ENCODE measurements at places on chromosomes 12 and 14.

- DNase-seq: no peak
These were observed 250.2 kb downstream of the KSR2 start for GRCh38 chr12:117718559-117718958.

- DNase-seq: no peak
These were observed 17.8 kb downstream of the AACS start for GRCh38 chr12:125083072-125083471.

DNA sequence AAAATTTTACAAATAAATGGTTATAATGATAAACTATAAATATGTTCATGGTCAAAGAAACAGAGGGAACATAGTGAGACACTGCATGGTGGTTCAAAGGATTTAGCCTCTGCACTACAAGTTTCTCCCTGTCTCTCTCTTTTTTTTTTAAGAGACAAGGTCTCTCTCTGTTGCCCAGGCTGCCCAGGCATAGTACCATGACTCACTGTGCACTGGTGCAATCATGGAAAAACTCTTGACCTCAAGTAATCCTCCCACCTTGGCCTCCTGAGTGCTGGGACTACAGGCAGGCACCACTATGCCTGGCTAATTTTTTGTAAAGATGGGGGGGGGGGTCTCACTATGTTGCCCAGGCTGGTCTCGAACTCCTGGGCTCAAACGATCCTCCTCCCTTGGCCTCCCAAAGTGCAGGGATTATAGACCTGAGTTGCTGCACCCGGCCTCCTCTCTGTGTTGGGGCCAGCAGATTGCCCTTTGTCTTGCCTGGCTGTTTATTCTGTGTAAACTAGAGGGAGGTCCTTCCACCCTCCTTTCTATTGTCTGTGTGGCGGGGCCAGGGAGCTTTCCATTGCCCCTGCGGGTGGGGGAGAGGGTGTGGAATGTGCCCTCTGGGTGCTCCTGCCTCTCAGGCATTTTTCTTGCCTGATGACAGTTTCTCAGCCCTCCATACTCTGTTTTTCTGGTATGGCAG lies 22.1 kb downstream of the MTHFD1 start:
- peak; percentile 40 for DNase-seq

DNA sequence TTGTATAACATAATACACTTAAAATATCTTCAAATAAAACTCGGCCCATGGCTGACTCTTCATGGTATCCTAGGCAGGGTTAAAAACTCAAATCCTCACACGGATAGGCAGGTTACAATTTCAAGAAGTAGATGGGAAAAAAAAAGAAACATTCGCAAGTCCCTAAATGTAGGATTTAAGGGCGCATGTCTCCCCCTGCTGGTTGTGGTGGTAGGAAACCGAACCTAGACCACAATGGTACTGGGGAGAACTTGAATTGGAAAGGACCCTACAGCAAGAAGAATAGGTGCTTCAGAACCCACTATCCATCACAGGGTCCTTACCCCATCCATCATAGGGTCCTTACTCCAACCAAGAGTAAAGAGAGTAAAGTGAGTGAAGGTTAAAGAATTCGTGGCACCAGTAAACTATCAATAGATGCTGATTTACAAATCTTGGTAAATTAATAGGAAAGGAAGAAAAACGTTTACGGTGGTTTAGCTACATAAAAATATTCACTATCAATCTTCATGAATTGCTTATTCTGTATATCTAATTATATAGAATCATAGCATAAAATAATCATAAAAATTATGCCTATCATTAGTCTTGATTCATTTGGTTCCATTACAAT lies 3.3 kb upstream of the CIPC start:
- DNase-seq: peak; percentile 47

DNA sequence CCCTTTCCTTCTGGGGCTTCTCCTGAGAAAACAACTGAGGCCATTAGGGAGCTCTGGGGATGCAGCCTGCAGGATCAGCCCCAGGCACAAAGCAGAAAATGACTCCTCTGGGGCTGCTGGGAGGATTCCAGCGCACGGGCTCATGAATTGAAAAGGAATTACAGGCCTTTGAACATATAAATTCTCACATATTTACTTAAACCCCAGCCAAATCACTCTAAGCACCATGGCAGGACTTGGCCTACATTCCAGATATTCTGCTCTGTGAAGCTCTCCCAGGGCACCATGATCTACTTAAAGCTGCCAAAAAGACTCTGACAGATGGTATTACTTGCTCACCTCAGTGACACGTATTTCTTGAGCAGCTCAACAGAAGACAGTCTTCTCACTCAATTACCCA lies 87.2 kb downstream of the ZFC3H1 start:
- no peak for DNase-seq

GRCh38 chr14:105554523-105554922 lies 28.1 kb downstream of the TMEM121 start:
- DNase-seq: no peak

GRCh38 chr12:130813436-130813835 lies 25.6 kb downstream of the STX2 start:
- no peak for DNase-seq

- no peak for DNase-seq
These were observed 38.9 kb downstream of the C14orf132 start for GRCh38 chr14:96077983-96078624.

GRCh38 chr12:1875608-1876007 lies 42.8 kb downstream of the CACNA2D4 start:
- no peak for DNase-seq

DNA sequence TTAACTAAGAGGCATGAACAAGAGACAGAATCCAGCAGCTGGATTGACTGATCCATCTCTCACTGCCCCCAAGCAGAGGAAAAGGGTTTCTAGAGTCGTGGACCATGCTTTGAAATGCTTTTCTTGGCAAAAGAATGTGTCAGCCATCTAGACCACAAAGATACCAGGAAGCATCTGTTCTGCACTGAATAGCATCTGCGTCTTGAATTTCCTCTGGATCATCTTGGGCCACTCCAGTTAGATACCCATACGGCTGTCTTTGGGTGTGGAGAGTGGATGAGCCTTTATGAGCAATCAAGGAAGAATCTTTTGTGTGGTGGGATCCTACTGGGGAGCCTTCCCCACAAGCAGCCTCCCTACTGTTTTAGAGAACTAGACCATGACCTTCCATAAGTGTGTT lies 16.0 kb upstream of the RFX4 start:
- DNase-seq: no peak

DNA sequence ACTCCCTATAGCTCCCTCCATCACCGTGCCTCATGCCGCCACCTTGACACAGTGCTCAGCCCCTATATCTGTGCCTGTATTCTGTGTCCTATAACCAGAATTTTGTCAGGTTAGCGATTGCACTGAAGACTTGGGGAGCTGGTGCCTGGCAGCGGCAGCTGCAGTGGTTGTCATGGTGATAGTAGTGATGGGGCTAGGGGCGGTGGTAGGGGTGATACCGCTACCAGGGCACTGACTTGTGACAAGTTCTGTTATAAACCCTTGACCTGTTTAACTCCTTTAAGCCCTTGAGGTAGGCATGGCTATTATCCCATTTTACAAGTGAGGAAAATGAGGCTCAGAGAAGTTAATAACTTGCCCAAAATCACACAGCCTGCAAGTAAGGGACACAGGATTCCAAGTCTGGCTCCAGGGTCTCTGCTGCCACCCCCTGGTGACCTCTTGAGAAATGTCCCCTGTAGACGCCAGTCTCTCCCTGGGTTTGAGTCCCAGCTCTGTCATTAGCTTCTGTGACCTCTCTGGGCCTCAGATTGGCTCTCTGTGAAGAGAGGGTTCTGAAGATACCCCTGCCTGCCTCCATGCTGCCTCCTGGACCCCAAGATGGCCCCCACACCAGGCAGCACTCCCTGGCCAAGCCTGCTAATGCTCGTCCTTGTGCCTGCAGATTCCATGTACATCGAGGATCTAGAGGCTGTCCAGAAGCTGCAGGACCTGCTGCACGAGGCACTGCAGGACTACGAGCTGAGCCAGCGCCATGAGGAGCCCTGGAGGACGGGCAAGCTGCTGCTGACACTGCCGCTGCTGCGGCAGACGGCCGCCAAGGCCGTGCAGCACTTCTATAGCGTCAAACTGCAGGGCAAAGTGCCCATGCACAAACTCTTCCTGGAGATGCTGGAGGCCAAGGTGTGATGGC lies 121.9 kb downstream of the ESRRB start:
- no peak for DNase-seq

GRCh38 chr12:95922231-95922630 lies 20.2 kb downstream of the CCDC38 start:
- peak; percentile 2 for DNase-seq

DNA sequence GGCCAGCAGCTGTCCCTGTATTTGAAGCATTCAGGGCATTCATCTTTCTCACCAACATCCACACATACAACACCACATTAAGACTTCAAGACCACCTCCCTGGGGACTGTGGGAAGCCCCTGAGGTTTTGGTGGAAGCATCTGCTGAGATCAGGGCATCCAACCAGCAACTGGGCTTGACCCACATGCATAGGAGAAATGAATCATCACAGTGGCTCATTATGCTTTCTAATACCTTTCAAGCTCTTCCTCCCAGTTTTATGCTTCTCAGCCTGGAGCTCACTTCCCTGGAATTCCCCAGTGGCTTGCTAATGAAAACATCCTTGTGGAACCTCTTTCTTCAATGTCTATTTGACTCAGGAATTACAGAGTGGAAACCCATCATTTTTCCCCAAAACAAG lies 21.4 kb upstream of the CMKLR1 start:
- DNase-seq: peak; percentile 43

DNA sequence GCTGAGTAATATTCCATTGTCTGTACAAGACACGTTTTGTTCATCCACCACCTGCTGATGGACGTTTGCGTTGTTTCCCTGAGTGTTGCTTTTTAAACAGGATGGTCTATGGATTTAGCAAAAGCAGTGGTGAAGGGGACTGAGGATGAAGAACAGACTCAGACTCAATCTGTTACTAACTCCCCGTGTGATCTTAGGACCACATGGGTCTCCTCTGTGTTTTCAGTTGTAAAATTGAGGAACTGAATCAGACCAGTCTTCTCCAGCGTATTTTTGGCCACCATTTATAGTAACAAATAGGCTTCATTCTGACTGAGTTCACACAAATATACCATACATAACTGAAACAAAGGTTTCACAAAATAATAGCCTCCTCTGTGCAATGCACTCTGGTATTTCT lies 85.6 kb downstream of the FOXN3 start:
- no peak for DNase-seq

- no peak for DNase-seq
These were observed 12.8 kb downstream of the CHST11 start for GRCh38 chr12:104469523-104469922.

- peak; percentile 35 for DNase-seq
These were observed 7.5 kb downstream of the KLRG1 start for GRCh38 chr12:8996682-8997405.

DNA sequence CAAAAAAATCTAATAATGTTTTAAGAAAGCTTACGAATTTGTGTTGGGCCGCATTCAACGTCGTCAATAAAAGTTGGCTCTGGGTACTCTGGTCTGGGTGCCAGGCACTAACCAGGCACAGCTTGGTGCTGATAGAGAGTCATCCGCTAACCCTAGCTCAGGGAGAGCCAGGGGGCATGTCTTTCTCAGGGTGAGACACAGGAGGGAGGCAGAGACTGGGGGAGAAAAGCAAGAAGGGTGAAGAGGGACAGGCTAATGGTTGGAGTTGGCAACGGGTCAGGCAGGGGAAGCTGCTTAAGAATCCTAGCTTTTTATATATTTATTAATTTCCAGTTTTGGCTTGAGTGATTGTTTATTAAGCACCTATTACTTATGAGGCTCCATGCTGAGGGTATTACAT lies 105.0 kb downstream of the CMKLR1 start:
- DNase-seq: no peak

DNA sequence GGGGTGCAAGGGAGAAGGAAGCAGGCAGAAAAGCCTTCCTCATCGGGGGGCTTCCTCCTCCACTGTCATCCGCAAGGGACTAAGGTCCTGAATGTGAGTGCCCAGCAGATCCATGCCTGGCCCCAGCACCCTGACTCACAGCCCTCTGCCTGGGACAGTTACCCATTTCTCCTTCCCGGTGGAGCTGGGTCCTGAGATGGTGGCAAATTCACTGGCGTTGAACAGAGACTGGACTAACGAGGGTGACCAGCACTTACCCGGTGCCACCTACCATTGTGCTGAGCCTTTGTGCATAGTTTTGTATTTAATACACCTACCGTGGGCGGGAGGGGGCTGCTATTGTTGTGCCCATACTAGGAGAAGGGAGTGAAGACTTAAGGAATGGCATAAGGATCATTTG lies 30.9 kb upstream of the PLEKHG6 start:
- no peak for DNase-seq

- DNase-seq: no peak
These were observed 53.6 kb upstream of the BCL2L14 start for GRCh38 chr12:12017135-12017581.

Data from A172 (cell line).